Panc1 (cell line): ENCODE measurements at places on chromosomes 6 and 20. TPM values are rescaled to one million over a fixed set of nuclear protein-coding genes. Genes with fewer than 3 reads are reported as not detected.

- peaks cover 34% of the 10 kb centered on the region for H3K27me3 ChIP-seq
- DNase-seq, result no peak
- H3K36me3 ChIP-seq, result no peaks in the 10 kb centered on the region
- no peak overlapping the region for H3K4me3 ChIP-seq
- peaks cover 6% of the 10 kb centered on the region; the same call in 1 of the 2 replicates for H3K4me1 ChIP-seq
Measured at GRCh38 chr20:24465730-24466129, 3.7 kb upstream of the SYNDIG1 start.

The HLA-DQB1 gene
- total RNA-seq, result 0.51 TPM

The PTCRA gene
- not detected for total RNA-seq

DNA sequence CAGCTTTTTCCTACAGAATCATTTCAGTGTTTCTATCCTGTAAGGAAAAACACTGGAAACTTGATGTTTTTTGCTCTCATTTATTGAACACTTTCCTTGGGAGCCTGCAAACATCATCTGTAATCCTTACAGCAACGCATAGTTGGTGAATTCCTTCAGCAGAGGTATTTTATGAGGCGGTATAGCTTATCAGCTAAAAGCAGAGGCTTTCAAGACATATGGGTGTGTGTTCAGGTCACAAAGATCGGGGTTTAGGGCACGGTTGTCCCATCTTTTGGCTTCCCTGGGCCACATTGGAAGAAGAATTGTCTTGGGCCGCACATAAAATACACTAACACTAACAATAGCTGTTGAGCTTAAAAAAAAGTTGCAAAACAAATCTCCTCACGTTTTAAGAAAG lies 185.0 kb downstream of the AIG1 start:
- no peak for DNase-seq
- H3K4me3 ChIP-seq, result no peak overlapping the region
- no peaks in the 10 kb centered on the region for H3K4me1 ChIP-seq
- H3K27me3 ChIP-seq, result no peaks in the 10 kb centered on the region

The OGFRL1 gene
- 17.2 TPM for total RNA-seq

The CRISP3 gene
- total RNA-seq, result not detected

DNA sequence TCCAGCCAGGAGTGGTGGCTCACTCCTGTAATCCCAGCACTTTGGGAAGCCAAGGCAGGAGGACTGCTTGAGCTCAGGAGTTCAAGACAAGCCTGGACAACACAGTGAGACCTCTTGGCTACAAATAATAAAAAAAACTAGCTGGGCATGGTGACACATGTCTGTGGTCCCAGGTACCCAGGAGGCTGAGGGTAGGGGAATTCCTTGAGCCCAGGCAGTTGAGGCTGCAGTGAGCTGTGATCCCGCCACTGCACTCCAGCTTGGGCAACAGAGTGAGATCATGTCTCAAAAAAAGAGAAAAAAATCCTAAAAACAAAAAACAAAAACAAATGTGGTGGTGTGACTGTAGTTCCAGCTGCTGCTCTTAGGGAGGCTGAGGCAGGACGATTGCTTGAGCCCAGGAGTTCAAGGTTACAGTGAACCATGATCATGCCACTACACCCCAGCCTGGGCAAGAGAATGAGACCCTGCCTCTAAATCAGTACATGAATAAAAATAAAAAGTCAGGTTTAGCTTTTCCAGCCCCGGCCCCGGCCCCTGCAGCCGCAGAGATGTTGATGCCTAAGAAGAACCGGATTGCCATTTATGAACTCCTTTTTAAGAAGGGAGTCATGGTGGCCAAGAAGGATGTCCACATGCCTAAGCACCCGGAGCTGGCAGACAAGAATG lies 13.5 kb upstream of the SNRPC start:
- no peaks in the 10 kb centered on the region for H3K4me1 ChIP-seq
- no peak for DNase-seq
- no peaks in the 10 kb centered on the region for H3K36me3 ChIP-seq
- no peaks in the 10 kb centered on the region for H3K27me3 ChIP-seq
- H3K4me3 ChIP-seq, result no peak overlapping the region
- H3K27ac ChIP-seq, result no peak overlapping the region

DNA sequence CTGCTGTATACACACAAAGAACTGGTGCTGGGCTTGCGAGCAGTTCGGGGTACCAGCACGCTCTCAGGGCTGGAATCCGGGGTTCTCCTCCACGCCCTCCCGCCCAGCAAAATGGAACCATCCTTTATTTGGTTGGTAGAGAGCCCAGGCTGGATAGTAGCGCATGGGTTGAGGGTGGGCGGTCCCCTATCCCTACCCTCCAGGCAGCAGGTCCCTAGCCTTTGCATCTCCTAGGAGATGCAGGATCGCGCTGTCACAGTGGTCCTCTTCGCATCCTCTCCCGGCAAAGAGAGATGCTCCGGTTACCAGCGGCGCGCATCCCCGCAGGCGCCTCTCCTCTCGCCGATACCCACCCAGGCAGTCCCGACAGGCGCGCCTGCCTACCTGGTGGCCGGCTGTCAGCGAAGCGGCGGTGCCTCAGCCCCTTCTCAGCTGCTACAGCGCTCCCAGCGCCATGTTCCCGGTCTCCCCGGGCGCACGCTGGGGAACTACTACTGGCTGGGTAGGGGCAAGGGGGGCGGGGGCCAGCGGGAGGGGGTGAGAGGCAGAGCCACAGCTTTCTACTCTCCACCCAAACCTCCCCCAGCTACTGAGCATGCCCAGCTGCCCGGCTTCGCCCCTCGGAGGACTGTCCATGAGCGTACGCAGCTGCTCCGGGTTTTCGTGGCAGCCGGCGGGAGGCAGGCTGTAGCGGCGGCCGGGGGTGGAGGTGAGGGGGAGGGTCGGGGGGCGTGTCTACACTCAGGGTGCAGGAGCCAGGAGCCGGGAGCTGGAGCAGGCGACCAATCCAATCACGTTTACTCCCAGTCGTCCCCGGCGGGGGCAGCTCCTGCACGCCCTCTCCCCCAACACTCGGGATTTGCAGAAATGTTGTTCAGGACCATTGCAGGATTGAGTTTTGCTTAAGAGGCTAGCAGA lies at the start of gene PAK5:
TSS of gene PAK5 (minus strand) at position 699 of the 918 bp plus-strand sequence. CDS start 194,748 bp downstream, outside the sequence.
- H3K27ac ChIP-seq, result no peak within 1 kb of the TSS
- H3K4me3 ChIP-seq, result peak within 1 kb of the TSS; percentile 27; the same call in 1 of the 2 replicates
- H3K36me3 ChIP-seq, result no peaks in the 10 kb centered on the region
- DNase-seq, result no peak

DNA sequence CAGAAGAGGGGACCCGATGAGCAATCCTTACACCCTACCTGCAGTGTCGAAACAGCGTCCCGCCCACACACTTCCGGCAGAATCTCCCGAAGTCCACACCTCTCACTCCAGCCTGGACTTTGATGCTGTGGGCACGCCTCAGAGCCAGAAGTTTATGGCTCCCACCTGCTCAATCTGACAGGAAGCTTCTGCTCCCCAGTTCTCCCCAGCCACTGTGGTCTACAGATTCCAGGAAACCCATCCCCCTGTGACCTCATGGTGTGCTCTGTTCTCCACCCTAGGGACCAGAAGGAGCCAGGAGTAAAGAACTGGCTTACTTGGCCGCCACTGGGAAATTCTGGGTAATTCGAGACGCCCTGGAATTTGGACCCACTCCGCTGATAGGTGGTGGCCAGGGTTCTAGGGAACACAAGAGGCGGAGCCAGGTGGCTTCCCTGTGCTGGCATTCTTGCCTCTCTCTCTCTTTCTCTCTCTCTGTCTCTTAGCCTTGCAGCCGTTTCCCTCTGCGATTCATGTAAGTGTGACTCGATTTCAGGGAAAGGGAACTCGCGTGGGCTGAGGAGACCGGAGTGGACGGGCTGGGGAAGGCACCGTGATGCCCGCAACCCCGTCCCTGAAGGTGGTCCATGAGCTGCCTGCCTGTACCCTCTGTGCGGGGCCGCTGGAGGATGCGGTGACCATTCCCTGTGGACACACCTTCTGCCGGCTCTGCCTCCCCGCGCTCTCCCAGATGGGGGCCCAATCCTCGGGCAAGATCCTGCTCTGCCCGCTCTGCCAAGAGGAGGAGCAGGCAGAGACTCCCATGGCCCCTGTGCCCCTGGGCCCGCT lies at the start of gene TRIM15:
TSS of gene TRIM15 (plus strand) at position 457 of the 828 bp plus-strand sequence. CDS start at position 596, 139 bp downstream.
- H3K4me3 ChIP-seq, result peak within 1 kb of the TSS; percentile 52
- no peaks in the 10 kb centered on the region for H3K36me3 ChIP-seq
- H3K4me1 ChIP-seq, result no peaks in the 10 kb centered on the region
- no peak within 1 kb of the TSS for H3K27ac ChIP-seq
- DNase-seq, result no peak

The KIF25 gene
- 0.44 TPM for total RNA-seq

The CDSN gene
- total RNA-seq, result not detected

GRCh38 chr6:168373389-168373788 lies 53.8 kb upstream of the DACT2 start:
- H3K27ac ChIP-seq, result no peak overlapping the region
- no peak overlapping the region for H3K4me3 ChIP-seq
- H3K4me1 ChIP-seq, result peaks cover 6% of the 10 kb centered on the region; the same call in 1 of the 2 replicates
- DNase-seq, result no peak
- no peaks in the 10 kb centered on the region; the same call in 1 of the 2 replicates for H3K27me3 ChIP-seq

DNA sequence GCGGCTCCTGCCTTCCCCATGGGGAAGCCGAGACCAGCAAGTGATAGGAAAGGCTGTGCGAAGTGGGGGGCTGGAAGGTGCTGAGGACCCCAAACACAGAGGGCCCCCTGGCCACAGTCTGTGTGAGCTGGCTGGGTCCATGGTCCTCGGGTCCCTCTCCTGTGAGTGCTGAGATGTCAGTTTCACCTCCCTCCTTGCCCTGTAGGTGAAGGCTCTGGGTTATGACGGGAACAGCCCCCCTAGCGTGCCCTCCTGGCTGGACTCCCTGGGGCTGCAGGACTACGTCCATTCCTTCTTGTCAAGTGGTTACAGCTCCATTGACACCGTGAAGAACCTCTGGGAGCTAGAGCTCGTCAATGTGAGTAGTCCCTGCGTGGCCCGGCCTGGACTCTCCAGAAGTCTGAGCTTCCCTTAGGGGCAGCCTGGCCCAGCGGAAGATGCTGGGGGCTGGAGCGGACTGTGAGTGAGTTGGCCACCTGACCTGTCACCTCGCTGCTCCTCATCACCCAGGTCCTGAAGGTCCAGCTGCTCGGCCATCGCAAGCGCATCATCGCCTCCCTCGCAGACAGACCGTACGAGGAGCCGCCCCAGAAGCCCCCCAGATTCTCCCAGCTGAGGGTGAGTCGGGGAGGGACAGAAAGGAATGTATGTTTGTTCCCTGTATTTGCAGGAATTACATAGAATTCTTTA lies 61.7 kb downstream of the TCP11 start:
- no peak overlapping the region for H3K4me3 ChIP-seq
- H3K27me3 ChIP-seq, result no peaks in the 10 kb centered on the region
- DNase-seq, result no peak
- H3K4me1 ChIP-seq, result no peaks in the 10 kb centered on the region
- no peaks in the 10 kb centered on the region for H3K36me3 ChIP-seq

The GGTLC1 gene
- 0.18 TPM for total RNA-seq

DNA sequence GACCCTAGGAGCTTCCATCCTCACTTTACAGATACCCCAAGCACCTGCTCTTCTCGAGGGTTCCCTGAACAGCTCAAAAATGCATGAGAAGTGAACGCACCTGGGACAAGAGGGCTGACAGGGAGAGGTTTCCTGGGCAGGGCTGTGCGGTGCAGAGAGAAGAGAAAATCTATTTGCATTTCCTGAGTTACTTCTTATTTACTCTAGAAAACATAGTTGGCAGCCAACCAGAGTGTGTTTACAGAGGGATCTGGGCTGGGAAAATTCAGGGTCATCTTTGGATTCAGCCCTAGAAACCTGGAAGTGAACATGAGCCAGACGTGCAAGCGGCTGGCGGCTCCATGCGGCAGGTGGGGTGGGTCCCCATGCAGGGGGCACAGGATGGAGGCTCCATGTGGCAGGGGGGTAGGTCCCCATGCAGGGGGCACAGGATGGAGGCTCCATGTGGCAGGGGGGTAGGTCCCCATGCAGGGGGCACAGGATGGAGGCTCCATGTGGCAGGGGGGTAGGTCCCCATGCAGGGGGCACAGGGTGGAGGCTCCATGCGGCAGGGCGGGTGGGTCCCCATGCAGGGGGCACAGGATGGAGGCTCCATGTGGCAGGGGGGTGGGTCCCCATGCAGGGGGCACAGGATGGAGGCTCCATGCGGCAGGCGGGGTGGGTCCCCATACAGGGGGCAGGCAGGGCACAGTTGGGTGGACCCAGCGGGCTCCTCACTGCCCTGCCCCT lies 342.0 kb downstream of the TAF4 start:
- H3K27me3 ChIP-seq, result no peaks in the 10 kb centered on the region; the same call in 1 of the 2 replicates
- H3K4me3 ChIP-seq, result no peak overlapping the region
- no peak overlapping the region for H3K27ac ChIP-seq
- no peaks in the 10 kb centered on the region for H3K4me1 ChIP-seq

DNA sequence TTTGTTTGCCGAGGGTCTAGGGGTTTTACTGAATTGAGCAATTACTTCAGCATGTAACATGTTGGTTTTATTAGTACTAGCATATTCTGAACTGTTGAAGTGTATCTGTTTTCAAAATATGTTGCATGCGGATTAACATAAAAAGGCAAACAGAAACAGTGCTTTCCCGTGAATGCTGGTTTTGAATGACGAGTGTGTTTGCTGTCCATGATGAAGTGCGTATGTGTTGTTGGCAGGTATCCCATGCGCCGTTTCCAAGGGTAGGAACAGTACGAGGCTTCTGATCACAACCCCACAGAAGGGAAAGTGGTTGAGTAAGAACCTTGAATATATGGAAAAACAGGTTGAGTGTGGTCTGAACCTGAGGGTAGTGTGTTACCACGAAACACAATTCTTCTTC lies 232.9 kb downstream of the SAMD5 start:
- DNase-seq, result no peak
- no peak overlapping the region for H3K4me3 ChIP-seq
- no peaks in the 10 kb centered on the region for H3K27me3 ChIP-seq
- no peaks in the 10 kb centered on the region for H3K36me3 ChIP-seq
- no peak overlapping the region for H3K27ac ChIP-seq

The KLHDC3 gene
- 60.9 TPM for total RNA-seq

The LAMA5 gene
- 497 TPM for total RNA-seq

The CCN6 gene
- total RNA-seq, result 3.0 TPM

DNA sequence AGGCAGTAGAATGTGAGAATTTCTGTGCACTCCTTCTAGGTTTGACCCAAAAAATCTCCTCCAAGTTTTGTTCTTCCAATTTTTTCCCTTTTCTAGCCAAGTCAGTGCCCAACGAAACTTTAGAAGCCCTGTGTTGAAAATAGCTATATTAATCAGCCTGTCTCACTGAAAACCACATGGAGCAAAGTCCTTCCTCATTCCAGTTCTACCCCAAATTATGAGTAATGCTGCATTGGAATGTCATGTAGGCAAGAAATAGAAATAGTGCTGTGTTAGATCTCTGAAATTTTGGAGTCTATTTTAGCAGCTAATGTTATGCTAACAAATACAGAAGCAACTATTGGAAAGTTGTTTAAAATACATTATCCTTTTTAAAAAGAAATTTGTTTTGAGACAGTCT lies 725.5 kb downstream of the TBC1D32 start:
- no peaks in the 10 kb centered on the region for H3K27me3 ChIP-seq
- H3K27ac ChIP-seq, result no peak overlapping the region
- no peak for DNase-seq
- no peaks in the 10 kb centered on the region for H3K4me1 ChIP-seq
- H3K36me3 ChIP-seq, result no peaks in the 10 kb centered on the region

DNA sequence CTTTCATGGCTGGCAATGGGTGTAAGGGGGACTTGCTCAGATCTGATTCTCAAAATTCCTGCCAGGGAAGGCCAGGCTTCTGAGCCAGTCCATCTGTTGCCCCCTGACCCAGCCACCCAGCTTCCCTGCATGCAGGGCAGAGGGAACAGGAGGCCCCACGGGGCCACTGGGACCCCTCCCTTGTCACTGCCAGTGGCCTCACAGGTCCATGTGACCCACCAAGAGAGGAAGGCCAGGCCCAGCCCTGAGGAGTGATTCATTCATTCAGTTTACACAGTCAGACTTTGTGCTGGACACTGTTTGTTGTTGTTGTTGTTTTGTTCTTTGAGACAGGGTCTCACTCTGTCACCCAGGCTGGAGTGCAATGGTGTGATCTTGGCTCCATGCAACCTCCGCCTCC lies 39.5 kb downstream of the UBE2V1 start:
- no peaks in the 10 kb centered on the region for H3K4me1 ChIP-seq
- no peaks in the 10 kb centered on the region for H3K27me3 ChIP-seq
- no peak overlapping the region for H3K27ac ChIP-seq
- H3K36me3 ChIP-seq, result no peaks in the 10 kb centered on the region
- no peak overlapping the region for H3K4me3 ChIP-seq
